Effector CD4-positive, alpha-beta T cell (primary cell): ENCODE measurements at places on chromosomes 5 and 9.

GRCh38 chr5:96658272-96658671, 3.9 kb upstream of the CAST start:
- DNase-seq = no peak

DNA sequence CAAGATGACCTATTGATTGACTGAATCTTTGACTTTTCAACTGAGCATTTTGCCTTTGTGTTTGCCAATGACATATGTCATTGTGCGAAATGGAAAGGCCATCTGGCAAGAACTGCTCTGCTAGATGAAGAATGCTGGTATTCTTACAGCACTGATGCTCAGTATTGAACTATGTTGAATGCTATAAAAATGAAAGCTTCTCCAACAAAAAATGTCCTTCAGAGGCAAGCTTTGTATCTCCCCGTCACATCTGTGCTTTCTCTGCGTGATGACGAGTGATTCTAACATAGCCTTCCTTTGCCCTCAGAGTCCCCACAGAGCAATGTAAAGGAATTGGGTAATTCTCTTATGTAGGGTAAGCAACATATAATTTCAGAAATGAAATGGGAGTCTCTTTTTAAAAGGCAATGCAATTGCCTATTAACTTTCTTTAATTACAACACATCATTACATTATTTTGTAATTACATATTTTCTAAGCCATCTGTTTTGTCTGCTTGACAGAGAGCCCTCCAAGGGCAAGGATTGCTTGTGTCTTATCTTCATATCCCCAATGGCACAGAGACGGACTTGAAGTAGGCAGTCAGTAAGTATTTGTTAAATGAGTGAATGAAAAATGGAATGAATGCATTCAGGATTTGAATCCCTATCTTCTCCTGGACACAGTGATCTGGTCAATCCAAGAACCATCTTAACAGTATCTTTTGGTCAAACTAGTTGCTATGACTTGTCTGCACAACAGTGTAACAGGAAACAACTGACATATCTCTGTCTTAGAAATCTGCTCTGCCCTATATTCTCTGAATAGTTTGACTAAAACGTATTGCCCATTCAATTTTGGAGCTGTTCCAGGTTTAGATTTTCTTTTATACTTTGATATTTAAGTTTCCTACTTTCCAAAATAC, 46.1 kb downstream of the ENC1 start:
- DNase-seq = no peak

GRCh38 chr5:64814073-64814472, 45.3 kb downstream of the CWC27 start:
- no peak for DNase-seq

- DNase-seq = no peak
Measured at GRCh38 chr5:134437847-134438581, 26.3 kb upstream of the CDKN2AIPNL start.

DNA sequence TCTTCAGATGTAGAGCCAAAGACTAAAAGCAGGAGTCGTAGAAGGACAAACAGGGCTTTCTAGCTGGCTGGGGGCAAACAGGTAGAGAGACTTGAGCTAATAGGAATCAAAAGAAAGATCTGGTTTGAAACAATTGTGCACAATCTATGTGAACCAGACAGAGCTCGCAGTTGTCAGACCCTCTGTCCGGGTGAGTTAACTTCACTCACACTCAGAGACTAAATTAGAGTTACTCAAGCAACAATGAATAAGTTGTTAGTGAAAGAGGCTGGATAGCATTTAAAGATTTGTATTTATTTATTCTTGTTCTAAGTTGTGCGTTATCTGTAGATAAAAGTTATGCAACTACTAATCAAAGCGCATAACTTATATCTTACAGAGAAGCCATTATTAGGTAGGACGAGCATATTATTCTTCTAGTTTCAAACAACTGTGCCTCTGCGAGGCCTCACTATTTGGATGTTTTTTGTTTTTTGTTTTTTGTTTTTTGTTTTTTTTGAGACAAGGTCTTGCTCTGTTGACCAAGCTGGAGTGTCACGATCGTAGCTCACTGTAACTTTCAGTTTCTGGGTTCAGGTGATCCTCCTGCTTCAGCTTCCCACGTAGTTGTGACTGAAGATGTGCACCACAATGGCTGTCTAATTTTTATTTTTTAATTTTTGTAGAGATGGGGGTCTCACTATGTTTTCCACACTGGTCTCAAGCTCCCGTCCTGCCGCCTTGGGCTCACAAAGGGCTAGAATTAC, 13.2 kb upstream of the LNPEP start:
- no peak for DNase-seq

DNA sequence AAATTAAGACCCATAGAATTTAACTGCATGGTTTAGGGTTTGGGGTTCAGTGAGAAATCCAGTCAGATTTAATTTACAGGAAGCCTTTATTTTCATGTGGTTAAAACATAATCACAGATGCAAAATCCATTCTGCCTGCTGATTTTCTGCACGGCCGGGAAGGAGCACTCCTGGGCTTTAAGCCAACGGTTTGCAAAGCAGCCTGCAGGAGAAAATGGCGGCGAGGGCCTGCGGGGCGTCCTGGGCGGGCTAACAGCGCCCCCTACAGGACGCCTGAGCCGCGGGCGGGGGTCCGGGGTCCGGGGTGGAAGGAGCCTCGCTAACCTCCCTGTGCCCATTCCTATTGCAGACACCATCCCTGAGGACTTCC, 47.6 kb downstream of the THBS4 start:
- DNase-seq = no peak

- no peak for DNase-seq
Measured at GRCh38 chr5:45171563-45171962, 362.8 kb downstream of the MRPS30 start.

DNA sequence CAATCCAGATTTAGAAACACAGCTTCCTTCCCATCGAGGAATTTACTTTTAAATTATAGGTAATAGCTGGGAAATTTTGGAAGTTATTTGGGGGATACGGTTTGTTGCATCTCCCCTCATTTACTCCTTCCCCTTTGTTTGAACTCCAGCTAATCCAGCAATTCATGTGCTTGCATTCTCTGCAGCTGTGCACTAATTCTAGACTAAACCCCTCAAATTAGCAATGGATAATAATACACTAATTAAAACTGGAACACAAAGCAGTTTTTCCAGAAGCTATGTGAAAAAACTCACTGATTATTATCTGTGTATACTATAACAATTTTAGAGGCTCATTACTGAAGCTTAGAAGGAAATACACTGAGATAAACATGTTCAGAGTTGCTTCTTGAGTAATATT, 751.2 kb upstream of the ZNF608 start:
- DNase-seq = no peak

DNA sequence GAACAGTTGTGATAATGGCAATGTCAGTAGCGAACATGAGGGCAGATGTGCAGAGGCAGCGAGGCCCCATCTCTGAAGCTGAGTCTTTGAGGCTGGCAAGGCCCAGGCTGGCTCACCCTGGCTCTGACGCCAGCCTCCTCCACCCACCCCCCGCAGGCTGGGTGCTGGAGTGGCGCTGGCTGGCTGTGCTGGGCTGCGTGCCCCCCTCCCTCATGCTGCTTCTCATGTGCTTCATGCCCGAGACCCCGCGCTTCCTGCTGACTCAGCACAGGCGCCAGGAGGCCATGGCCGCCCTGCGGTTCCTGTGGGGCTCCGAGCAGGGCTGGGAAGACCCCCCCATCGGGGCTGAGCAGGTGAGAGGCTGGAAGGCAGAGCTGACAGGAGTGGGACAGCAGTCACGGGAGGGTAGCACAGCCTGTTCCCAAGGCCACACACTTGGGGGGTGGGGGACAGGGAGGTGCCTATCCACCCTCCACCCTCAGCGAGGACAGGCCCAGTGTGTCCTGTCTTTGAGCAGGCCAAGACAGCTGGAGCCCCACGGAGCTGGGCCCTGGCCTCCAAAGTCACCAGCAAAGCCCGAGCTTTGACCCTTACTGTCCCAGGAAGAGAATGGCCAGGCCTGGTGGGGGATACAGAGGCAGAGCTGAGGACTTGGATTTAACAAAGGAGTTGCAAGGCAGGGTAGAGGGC, 5.6 kb downstream of the SLC2A8 start:
- DNase-seq = no peak

GRCh38 chr9:88742483-88742882, 207.5 kb downstream of the NXNL2 start:
- no peak for DNase-seq

DNA sequence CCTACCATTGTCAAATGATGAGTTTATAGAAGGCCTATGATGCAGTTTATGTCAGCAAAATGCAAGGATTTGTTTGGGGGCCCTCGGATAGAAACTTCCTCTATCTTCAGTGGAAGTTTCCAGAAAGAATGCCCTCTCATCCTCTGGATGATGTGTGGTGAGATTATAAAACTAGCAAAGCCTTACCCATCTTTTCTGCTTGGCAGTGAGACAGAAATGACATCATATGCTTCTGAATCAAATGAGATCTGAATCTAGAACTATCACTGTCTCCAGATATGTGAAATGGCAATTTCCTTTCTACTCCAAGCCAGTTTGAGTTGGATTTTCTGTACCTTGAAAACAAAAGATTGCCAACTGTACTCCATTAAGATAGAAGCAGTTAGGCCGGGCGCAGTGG, 60.4 kb upstream of the CKMT2 start:
- no peak for DNase-seq

GRCh38 chr9:119298076-119298853, 71.0 kb downstream of the BRINP1 start:
- no peak for DNase-seq

DNA sequence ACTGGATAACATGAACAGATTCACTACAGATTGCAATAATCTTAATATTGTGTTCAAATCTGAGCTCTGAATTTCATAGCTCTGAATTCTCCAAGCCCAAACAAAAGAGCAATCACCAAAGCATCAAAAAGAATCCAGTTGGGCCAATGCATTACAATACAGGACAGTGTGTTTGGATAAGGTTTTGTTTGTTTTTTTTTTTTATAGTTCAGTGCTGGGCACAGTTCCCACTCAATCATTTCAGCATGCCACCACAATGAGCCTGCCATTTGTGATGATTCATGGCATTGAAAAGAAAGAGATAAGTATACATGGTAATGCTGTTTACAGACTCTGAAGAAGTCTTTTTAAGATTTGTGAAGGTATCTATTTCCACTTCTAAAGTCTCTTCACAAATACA, 1.7 kb upstream of the HTR1A start:
- no peak for DNase-seq

DNA sequence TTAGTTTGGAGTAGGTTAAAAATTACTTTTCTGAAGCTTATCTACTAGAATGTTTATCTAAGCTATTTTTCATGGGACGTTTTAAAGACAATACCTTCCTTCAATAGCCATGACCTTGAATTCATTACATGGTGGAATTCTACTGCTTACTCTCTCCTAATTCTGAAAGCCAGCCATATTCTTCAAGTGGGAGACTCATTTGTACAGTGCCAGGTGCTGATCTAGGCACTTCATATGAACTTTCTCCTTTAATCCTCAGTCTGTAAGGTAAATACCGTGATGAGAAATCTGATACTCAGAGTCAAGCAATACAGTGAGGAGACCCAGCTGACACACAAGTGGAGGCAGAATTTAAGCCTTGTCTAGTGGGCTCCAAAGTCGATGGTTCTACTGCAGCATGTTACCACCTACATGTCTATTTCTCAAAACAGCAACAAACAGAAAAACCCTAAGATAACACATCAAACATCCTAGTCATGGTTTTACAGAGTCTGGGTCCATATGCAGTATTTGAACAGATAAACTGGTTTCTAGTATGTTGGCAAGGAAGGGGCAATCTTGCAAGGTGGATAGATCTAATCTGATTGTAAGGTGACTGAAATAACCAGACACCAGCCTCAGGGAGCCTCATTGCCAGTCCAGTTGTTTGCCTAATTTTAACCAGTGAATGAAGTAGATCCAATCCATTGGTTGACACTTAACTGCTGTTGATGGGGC, 243.7 kb downstream of the PIK3R1 start:
- no peak for DNase-seq

- no peak for DNase-seq
Measured at GRCh38 chr5:110580625-110581024, 145.8 kb downstream of the TMEM232 start.

DNA sequence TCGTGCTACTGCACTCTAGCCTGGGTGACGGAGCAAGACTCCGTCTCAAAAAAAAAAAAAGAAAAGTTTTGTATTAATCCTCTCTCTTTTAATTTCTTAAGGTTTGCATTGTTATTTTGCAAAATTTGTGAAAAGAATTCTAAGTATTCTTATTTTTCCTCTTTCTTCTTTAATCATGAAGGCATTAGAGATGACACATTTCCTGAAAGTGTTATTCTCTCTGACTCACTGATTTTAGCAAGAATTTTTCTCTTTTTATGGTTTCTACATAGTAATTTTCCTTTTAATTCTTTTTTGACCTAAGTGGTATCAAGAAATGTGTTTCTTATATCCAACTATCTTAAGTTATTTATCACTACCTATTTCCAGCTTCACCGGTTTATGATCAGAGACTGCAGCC, 78.0 kb downstream of the NSUN2 start:
- DNase-seq = no peak

DNA sequence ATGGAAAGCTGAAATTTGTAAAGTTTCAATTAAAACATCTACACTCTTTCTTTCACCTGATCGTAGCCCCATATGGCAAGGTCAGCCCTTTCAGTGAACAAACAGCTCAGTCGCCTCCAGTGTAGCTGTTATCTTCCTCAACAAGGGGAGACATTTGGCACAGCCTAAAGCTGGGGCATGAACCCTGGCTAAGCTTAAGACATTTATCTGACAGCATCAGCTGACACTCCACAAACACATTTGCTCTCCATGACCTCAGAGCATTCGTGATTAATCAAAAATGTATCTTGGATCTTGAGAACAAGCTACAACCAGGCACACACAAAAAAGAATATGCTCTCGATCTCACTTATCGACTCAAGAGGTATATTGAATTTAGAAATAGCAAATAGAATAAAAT, 67.3 kb downstream of the POU5F2 start:
- no peak for DNase-seq

- DNase-seq = no peak
Measured at GRCh38 chr9:90169490-90169889, 473.1 kb downstream of the DIRAS2 start.

DNA sequence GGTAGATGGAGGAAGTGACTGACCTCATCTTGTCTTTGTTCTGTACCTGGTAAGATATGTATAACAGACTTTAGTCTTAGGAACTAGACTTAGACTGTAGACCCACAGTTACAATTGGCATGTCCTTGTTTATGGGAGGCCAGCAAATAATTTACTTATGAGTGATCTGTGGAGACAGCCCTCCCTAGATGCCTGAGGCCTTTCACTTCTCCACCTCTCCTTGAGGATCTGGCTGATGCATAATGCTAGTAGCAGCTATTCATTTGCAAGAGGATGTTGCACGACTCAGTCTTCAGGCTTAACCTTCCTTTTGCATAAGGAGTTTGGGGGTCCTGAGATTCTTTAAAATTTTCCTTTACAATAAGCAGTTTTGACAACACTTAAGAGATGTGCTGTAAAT, 100.7 kb downstream of the YTHDC2 start:
- no peak for DNase-seq

DNA sequence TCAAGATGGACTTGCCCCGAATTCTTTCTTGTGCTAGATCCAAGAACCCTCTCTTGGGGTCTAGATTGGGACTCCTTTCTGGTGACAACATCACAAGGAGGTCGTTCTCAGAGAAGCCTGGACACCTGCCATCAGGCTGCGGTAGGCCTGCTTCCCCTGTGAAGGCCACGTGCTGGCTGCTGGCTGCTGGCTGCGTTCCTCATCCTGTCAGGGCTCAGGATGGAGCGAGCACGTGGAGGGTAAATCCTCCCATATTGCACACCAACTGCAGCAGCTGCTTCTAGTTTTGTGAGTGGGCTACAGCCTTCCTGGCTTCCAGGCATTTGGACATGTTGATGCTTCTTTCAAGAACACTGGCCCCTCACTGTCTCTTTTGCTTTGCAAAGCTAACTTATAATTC, 95.6 kb downstream of the HSPA4 start:
- DNase-seq = no peak
